ENCODE measurements at places on chromosomes 5 and 9.

GRCh38 chr5:19733612-19734495 lies 254.1 kb downstream of the CDH18 start:
- DNase-seq = no peak

GRCh38 chr9:76756941-76757673 lies 7.1 kb upstream of the PCA3 start:
- no peak for DNase-seq

GRCh38 chr5:133250527-133250926 lies 198.7 kb downstream of the HSPA4 start:
- no peak for DNase-seq

GRCh38 chr9:91162311-91162710 lies 199.4 kb downstream of the AUH start:
- no peak for DNase-seq

- no peak for DNase-seq
Observed at GRCh38 chr5:172523146-172523745, 68.9 kb upstream of the SH3PXD2B start.

- no peak for DNase-seq
Observed at GRCh38 chr9:118059484-118060278, 355.5 kb downstream of the TLR4 start.

GRCh38 chr5:167050568-167051401 lies 1240.7 kb upstream of the WWC1 start:
- DNase-seq = no peak

DNA sequence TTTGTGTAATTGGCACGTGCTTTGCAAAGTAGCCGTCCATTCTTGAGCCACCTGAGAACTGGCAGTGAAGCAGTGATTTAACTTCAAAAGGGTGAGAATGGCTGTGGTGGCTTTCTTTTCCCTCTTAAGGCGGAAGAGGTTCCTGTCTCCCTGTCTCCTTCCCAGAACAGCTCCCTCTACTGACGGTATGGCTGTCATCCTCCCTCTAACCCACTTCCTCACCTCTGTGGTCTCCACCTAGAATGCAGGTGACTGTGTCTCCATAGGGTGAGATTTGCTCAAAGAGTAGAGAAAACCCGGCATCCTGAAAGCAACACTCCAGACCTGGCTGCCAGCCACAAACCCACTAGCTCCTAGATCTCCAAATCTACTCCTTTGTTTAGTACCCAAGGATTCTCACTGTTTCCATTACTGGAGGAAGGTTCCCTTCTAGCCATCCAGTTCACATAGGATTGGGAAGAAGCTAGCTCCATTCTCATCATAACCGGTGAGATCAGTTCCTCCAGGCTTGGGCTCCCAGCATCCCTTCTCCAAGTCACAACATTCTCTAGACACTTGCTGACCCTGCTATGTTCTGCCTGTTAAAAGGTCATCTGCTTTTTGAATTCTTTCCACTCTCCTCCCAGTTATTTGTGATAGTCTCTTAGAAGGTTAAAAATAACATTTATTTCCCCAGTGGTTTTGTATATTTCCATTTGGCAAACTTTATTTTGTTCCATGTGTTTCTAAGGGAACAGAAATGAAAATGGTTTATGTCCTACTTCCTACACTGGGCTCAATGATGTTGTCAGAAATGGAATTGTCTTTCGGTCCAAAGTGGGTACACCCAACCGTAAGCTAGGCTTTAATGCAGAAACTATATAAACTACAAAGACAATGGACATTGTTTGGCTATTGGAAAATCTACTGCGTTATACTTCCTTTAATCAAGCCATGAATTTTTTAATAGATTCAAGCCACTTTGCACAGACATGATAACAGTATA lies 269.4 kb downstream of the CWC27 start:
- DNase-seq = peak; percentile 25

- DNase-seq = no peak
Observed at GRCh38 chr9:13675638-13676000, 396.1 kb upstream of the MPDZ start.

GRCh38 chr5:177427919-177428573 lies 1.6 kb downstream of the GRK6 start:
- no peak for DNase-seq

DNA sequence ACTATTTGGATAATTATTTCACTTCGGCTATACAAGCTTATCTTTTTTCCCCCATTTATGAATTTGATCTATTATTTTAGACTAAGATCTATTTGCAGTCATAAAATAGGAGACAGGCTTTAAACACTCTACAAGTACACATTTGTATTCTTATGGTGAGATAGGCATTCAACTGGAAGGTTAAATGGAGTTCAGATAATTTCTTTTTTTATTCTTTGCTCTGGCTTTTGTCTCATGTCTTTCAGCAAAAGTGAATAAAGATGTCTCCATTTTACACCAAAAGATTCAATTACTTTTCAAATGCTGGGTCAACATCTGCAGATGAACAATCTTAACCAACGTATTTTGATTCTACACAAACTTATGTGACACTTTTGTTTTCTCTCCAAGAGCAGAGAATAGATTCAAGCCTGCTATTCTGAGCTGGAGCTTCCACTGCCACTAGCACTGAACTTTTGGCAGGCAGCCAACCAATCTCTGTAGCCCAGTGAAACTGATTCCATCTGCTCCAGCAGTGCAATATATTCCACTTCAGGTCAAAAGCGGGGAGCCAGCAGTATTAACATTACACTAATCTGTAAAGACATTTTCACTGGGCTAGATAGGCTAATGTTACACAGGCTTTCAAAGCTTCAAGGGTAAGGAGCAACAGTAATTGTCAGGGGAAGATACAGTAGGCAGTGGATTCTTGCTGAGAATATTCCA lies 452.0 kb upstream of the ZNF608 start:
- DNase-seq = no peak

- DNase-seq = no peak
Observed at GRCh38 chr9:112489039-112489546, 2.5 kb downstream of the KIAA1958 start.

DNA sequence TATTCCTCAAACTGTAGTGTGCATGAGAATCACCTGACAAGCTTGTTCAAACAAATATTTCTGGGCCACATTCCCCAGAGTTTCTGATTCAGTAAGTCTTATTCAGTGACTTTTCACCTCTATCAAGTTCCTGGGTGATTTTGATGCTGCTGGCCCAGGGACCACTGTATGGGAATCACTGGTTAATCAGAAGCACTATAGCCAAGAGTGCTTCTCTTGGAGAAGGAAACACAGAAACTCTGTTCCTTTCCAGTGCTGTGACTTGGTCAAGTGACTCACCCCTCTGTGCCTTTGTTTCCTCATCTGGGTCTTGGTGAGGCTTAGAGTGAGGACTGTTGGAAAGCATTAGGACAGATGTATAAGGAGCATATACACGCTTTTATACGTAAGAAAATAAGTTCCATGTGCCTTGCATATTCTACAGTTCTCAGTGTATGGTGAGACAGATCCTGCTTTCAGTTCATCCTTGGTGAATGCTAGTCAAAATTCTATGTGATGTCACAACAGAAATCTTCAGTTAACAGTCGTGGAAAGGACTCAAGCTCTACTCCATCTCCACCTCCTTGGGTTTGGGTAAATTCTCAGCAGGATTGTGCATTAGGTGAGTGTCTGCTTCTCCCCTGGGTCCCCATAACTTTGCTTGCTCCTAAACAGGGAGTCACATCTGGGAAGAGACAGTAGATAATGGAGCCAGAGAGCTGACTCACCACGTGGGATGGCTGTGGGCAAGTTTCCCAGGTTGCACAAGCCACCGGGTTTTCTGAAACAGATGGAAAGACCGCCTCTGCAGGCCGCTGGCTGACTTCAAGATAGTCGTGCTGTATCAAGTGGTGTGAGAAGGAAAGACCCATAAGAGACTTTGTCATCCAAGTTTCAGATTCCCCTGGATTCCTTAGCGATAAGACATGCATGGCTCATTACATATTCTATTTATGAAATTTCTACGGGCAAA lies 117.0 kb downstream of the NXNL2 start:
- DNase-seq = peak; percentile 78

- no peak for DNase-seq
Observed at GRCh38 chr9:32748013-32748412, 35.3 kb upstream of the TMEM215 start.

DNA sequence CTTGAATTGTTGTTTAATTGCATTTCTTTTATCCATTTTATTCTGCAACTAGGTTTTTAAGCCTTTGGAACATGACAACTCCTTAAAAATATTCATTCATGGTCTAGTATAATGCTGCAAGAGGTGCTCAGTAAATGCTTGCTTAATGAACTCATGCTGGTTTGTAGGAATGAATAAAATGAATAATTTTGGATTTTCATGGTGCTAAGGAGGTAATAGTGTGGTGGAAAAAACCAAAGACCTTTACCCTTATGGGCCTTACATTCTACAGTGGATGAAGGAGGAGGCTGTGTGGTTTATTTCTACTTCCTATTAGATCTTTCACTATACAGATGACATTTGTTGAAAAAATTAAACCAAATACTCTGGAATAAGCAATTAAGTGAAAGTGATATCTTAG lies 43.4 kb downstream of the LRRTM2 start:
- no peak for DNase-seq

DNA sequence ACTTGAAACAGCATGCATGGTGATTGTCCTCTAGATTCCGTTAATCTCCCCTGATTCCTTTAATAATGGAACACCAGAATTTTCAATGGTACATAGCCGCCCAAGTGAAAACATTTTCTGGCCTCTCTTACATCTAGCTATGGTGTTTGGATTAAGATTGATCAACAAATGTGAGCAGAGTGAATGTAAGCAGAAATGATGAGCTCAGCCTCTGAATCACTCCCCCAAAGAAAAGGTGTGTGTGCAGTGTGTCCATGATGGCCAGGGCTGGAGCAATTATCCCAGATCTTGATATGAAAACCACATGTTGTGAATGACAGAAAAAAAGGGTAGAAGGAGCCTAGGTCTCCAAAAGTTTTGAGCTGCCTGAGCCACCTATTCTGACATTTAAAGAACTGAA lies 55.3 kb downstream of the OR2K2 start:
- no peak for DNase-seq

DNA sequence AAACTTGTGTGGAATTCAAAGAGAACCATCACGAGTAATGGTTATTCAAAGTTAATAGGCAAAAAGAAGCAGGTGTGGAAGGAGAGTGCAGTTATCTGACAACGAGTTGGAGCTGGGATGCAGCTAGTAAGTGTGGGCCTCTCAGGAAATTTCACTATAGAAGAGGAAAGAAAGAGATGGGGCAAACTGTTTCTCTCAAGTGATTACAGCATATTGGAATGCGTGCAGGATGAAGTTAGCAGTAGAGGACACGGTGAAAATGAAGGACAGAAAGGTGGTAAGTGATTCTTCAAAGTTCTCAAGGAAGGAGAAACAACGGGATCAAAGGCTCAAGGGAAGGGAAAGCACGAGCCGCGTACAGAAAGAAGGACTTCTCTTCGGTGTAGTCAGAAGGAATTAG lies 84.0 kb downstream of the ADAMTS12 start:
- DNase-seq = no peak

DNA sequence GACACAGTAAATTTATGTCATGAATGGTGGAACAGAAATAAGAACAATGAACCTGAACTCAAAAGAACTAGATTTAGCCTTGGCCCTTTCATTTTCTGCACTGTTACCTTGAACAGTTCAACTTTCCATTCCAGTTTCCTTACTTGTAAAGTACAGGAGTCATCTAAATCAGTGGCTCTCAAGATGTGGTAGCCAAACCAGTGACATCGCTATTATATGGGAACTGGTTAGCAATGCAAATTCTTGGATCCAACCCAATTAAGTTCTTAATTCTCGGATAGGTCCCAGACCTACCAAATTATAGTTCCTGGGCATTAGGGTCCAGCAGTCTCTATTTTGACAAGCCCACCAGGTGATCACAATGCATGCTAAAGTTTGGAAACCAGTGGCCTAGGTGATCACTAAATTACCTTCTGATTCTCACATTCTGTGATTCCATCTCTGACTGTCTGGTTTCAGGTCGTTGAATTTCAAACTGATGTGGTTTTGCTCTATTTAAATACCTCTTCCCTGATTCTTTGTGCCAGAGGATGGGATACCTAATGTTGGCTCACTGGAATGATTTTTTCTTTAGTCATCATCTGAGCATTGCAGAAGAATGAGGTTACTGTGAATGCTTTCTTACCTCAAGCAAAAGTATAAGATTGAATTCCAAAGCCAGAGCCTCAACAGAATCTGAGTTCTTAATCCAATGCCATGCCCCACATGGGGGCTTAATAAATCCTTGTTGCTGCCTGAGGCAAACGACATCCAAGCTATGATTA lies 253.8 kb downstream of the ENC1 start:
- peak; percentile 45 for DNase-seq

- peak; percentile 61 for DNase-seq
Observed at GRCh38 chr5:35852084-35852734, 4.5 kb upstream of the IL7R start.

GRCh38 chr5:61412361-61412760 lies 80.3 kb downstream of the ZSWIM6 start:
- no peak for DNase-seq

DNA sequence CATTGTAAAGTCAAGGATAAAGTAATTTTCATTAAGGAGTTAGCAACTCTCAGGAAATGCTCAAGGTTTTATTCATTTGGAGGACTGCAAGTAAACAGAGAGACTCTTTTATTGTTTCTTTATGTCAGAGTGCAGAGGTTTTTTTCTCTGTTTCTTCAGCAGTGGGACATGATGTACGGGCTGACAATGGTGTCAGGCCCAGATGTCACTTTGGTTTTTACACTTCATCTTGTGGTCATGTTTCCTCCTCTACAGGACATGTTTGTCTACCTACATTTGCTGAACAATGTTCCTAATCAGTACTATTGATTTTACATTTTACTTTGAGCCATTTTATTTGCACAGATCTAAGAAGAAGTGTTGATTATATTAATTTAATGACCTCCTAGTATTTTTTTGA lies 72.8 kb upstream of the PARP8 start:
- no peak for DNase-seq

DNA sequence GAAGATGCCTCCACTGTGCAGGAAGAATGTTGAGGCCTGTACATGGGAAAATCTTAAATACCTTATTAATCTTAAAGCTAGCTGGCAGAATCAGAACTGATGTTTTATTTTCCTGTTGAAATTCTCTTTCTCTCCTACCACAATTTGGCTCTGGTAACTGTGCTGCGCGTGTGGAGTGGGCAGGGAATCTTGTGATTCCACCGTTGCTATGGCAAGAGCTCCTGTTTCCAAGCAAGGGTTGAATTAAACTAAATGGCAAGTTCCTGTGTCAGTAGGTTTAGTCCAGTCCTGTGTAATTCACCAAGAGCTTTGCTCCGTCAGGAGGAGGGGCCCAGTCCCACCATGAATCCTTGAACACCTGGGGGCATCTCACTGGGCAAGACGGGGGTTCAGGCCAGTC lies 36.4 kb downstream of the NXNL2 start:
- DNase-seq = no peak

GRCh38 chr5:64451551-64451950 lies 54.3 kb upstream of the RGS7BP start:
- no peak for DNase-seq

- no peak for DNase-seq
Observed at GRCh38 chr9:118366228-118366627, 662.0 kb downstream of the TLR4 start.

- no peak for DNase-seq
Observed at GRCh38 chr9:22088053-22088716, 79.1 kb upstream of the CDKN2B start.

- DNase-seq = no peak
Observed at GRCh38 chr5:131242728-131243255, 21.1 kb upstream of the CDC42SE2 start.

Data from HTR-8/SVneo (cell line).